Left lung (tissue), 14 donors: ENCODE measurements at places on chromosomes 1 and 21.

GRCh38 chr1:64545118-64545843, 75.4 kb downstream of the CACHD1 start:
- no peak for DNase-seq

GRCh38 chr1:91440847-91441246, 36.2 kb upstream of the HFM1 start:
- no peak for DNase-seq

GRCh38 chr21:46082963-46083790, 14.7 kb upstream of the COL6A2 start:
- DNase-seq: peak; percentile 42

- no peak for DNase-seq
These were observed 23.4 kb upstream of the FMO4 start for GRCh38 chr1:171290621-171291020.

GRCh38 chr1:44406737-44407429, 1.8 kb downstream of the RNF220 start:
- no peak for DNase-seq

DNA sequence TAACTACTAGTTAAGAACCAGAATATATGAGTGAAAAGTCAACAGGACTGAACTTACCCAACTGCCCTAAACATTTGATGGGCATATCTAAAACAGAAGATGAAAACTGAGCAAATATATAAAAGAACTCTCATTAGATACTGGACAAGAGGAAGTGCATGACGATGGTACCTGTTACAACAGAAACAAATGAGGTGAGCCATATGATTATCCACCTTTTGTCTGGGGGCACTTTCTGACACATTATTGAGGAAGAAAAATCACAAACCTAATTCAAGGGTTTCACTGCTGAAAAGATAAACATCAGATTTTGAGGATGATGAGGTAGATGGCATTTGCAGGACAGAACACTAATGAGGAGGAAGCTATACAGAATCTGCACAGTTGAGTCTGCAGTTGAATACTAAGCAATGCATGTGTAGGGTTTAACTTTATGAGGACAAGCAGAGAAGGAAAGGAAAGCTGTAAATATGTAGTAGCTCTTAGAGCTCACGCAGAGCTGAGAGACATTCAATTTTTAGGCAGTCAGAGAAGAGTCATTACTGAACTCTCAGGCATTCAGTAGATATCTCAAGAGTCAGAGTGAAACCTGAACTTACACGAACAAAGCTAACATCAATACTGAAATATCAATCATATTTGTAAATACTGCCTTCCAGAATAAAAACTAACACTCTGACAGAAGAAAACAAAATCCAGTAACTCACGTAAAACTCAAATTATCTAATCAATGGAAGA, 262.1 kb downstream of the AKT3 start:
- DNase-seq: no peak

DNA sequence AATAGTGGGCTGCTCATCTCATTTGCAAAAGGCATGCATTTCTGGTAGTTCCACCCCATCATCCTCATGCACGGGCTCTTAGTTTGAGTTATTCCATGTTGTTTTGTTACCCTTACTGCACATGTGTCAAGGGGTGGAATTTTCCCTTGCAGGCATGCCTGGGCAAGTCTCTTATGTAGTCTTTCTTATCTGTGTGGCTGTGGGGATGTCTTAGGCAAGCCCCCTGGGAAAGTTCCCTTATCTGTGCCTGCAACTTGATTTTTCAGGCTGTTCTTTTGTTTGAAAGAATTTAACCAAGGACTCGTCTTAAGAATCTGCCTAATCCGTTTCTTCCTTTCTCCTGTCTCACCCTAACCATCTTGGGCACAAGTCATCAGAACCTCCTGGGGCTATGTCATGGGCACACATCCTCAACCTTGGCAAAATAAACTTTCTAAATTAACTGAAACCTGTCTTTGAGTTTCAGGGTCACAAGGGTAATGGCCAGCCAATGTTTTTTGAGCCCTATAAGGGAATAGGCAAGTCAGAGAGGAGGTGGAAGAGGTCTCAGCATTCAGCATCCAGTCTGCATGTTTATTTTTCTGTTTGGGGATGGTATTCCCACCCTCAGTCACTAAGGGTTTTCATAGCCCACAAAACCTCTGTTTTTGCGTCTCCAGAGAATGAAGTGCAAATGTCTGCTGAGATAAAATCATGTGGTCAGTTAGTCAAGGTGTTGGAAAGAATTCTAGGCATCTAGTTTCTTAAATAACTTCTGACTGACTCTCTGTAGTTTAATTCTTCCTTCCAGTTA, 579.7 kb downstream of the PLA2G4A start:
- DNase-seq: no peak

- DNase-seq: peak; percentile 65
These were observed 9.2 kb upstream of the TTC22 start for GRCh38 chr1:54810153-54810942.

DNA sequence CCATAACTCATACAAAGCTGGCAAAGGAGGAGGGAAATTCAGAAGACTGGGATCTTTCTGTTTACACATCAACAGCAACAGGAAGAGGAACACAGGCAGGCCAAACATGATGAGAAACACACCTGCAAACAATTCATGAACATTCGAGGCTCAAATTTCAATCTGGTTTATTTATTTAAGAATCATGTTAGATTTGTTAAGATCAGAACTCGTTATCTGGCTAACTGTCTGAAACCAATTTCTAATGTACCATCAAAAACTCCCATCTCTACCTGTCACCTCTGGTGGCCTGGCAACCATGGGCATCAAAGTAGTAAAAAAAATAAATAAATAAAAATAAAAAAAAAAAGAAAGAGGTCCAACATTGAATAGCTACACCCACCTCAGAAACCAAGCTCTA, 9.8 kb downstream of the LBR start:
- no peak for DNase-seq

- DNase-seq: no peak
These were observed 63.7 kb downstream of the ZC3H11B start for GRCh38 chr1:219549215-219549614.

- no peak for DNase-seq
These were observed 2.4 kb upstream of the ARHGAP29 start for GRCh38 chr1:94239796-94240195.

DNA sequence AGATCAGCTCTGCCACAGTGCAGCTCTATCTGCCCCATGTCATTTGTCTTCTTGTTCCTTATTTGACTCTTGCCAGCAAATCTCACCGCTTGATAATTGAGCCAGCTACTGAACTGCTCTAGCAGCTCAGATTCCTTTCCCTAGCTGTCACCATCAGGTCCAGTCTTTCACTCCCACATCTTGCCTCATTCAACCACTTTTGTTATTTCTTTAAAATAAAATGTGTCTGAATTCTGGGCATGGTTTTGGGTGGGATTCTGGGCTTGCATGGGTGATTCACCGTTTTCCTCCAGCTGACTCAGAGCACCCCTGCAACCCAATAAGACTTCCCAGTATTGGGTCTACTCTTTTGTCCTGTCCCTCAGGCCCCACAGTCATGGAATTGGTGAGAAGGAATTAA, 215.7 kb downstream of the DSCAM start:
- DNase-seq: no peak

GRCh38 chr1:202112859-202113689, 9.6 kb upstream of the GPR37L1 start:
- no peak for DNase-seq

DNA sequence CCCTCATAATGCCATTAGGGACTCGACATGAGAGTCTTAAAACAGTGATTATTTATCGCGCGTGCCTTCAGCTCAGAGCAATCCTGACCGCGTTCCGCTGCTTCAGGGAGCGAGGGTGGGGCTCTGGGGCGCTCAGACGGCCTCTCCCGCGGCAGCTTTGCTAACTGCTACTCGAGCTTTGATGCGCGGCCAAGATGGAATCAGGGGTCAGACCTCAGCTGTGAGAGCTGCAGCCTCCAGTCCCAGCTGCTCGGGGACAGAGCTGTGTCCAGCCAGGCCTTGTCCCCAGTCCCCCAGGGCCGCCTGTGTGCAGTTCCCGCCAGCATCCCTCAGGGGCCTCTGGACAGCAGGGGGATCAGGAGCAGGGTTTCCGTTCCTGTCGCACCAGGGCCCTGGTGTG, 104.6 kb upstream of the TTC34 start:
- DNase-seq: peak; percentile 83

DNA sequence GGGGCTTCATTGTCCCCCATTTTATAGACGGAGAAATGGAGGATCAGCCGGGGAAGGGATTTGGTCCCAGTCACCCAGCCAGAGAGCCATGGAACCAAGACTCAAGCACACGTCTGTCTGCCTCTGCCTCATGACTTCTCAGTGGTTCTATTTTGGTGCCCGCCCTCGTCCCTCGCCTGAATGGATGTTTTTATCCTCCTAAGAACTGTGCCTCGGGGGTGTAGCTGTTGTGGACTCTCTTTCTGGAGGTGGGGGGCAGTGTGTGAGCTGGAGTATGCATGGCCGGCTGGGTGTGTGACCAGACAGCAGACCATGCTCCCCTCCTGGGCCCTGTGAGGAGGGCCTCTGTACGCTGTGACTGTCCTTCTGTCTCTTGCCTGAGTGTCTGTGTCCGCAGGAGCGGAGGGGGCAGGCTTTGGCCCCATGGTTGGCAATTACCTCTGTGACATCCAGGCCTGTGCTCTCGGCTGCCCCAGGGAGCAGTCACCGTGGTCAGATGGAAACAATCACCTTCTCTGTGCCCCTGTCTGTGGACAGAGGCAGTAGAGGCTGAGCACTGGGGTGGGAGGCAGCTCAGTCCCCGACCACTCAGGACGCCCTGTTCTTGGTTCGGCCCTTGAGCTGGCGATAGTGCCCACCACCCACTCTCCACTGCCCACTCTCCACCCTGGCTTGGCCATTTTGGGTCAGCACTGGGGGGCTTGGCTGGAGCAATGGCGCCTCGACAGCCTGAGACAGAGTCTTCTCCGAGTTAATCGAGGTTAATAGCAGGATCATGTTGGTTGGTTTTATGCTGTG, 20.4 kb downstream of the WNT4 start:
- no peak for DNase-seq

GRCh38 chr1:58457023-58457635, 89.4 kb downstream of the OMA1 start:
- no peak for DNase-seq

- DNase-seq: no peak
These were observed 50.3 kb upstream of the COA6 start for GRCh38 chr1:234322979-234323378.

- DNase-seq: peak; percentile 92
These were observed at the start of gene TGFBR3 for GRCh38 chr1:91885716-91886506. TSS of gene TGFBR3 (minus strand) at chr1:91886151. CDS start at chr1:91861531, 24,620 bp downstream.

- DNase-seq: no peak
These were observed 14.2 kb downstream of the VPS13D start for GRCh38 chr1:12244078-12244477.

GRCh38 chr1:215728169-215728568, 161.1 kb downstream of the KCTD3 start:
- no peak for DNase-seq

GRCh38 chr1:97392701-97393100, 528.1 kb downstream of the DPYD start:
- DNase-seq: no peak

DNA sequence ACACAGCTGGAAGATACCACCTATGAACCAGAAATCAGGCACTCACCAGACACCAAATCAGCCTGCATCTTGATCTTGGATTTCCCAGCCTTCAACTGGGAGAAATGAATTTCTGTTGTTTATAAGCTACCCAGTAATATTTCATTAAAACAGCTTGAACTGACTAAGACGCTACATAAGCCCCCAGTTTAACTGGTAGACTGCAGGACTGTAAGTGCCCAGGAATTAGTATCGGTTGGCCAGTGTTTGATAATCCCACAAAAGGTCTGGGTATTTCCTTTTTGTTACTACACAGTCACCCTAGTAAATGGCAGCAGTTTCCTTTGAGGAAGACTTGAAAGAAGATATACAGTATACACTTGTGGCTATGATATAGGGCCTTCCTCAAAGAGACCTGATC, 7.3 kb upstream of the SLC35D1 start:
- DNase-seq: no peak

DNA sequence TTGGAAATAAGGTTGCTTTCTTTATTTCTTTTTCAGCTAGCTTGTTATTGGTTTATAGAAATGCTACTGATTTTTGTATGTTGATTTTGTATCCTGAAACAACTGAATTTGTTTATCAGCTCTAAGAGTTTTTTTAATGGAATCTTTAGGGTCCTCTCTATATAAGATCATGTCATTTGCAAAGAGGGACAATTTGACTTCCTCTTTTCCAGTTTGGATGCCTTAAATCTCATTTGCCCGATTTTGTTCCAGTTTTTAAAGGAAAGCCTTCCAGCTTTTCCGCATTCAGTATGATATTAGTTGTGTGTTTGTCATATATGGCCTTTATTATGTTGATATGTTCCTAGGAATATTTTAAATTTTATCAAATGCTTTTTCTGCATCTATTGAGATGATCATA, 31.7 kb downstream of the SLC35A3 start:
- DNase-seq: no peak

- no peak for DNase-seq
These were observed 8.6 kb downstream of the NECTIN4 start for GRCh38 chr1:161080441-161081405.

GRCh38 chr1:2778220-2778592, 23.3 kb downstream of the TTC34 start:
- DNase-seq: no peak

- no peak for DNase-seq
These were observed 20.9 kb downstream of the NTMT2 start for GRCh38 chr1:170166518-170167180.

- DNase-seq: no peak
These were observed 91.8 kb downstream of the ADCY10 start for GRCh38 chr1:167821969-167822685.

GRCh38 chr1:69739251-69739605, 171.5 kb downstream of the LRRC7 start:
- peak; percentile 48 for DNase-seq

GRCh38 chr1:57336793-57337192, 87.1 kb downstream of the DAB1 start:
- DNase-seq: no peak
